ENCODE measurements at places on chromosomes 5 and 9.

GRCh38 chr5:96734871-96735325 is 72.7 kb downstream of the CAST start:
- no peak for DNase-seq

DNA sequence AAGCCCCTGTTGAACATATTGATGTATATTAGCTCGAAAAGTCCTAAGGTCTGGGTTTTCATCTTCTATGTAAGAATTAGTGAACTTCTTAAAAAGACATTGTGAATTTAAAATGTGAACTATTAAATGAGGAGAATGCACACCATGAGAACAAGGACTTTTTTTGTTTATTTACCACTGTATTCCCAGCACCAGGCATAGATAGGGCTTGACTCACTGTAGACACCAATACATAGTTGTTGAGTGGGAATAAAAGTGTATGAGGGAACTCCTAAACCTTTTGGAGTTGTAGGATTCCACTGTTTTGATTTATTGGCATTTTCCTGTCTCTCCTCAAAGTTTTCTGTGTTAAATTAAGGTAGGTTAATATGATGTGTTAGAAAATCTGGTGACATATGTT is 40.3 kb downstream of the NNT start:
- DNase-seq = no peak

DNA sequence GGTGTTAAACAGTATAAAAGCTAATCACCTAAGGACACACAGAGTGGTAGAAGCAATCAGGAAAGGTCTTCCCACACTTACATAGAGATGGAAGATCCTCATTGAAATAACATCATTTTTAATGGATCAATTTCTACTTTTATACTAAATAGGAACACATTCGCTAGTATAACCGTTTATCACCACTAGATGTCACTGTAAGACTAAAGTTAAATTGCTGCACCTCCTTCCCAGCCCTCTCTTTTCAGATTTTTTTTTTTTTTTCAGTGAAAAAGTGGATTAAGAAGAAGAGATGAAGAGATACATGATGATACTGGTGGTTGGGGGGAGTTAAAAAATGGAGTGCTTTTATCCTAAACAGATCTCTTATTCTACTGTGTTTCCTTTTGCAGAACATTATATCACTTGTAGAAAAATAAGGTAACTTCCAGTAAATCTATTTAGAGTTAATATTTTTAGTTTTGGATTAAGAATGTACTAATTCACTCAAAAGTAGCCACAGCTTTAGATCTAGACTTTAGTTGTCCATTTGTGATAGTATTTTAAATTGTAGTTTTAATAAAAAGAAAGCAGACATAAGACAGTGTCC is 116.9 kb upstream of the ARRDC3 start:
- peak; percentile 32 for DNase-seq

DNA sequence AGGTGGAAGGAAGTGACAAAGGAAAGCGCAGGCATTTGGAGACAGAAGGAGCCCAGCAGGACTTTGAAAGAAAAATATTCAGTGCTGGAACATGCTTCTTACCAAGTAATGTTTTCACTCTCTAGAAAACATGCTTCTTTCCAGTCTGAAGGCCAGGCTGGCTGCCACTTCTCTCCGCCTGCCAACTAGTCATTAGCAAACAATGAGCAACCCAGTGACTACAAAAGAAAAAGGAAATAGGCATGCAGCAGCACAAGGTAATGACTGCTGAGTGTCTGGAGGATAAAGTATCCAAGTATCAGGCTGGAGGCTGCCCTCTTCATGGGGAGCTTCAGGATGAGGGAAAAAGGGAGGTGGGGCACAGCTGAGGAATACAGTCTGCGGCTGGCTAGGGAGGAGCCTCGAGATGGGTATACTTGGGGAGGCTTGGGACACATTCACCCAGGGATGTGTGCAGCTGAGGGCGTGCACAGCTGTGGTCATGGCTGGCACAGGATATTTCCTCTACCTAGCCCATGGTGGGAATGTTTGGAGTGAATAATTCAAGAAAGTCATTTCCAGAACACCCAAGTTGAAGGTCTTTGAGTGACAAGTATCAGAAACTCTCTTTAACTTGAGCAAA is 161.5 kb upstream of the KIF2A start:
- DNase-seq = no peak

GRCh38 chr5:89473196-89473595 is 590.2 kb upstream of the MEF2C start:
- DNase-seq = no peak

DNA sequence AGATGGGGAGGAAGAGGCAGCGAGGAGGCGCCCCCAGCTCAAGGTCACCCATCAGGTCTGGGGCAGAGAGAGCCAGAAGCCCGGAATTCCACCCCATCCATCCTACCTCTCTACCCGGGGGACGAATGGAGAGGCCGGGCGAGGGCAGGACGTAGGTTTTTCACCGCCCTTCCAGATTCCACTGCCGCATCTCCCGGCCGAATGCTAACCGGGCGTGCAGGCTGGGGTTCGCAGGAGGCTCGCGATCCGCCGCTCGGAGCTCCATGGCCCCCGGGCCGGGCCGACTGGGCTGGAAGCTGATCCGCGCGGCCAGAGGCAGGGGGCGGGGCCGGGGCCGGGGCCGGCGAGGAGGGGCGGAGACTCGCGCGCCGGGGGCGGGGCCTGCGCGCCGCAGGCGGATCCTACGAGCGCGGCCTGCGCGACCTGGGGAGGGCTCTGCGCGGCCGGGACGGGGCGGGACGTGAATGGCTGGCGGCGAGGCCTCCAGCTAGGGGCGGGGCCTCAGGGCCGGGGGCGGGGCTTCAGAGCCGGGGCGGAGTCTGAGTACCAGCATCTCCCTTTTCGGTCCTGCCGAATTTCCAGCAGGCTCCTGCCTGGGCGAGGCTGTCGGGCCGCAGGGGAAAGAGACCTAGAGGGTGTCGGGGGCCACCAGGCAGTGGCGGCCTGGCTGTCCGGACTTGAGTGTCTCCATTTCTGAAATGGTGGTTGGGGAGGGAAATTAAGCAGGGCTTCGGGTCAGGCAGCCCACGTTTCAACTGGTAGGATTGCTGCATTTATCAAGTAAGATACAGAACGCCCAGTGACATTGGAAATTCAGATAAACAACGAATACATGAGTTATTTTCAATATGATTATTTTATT is at the start of gene ST6GALNAC4:
TSS of gene ST6GALNAC4 (minus strand) at position 322 of the 862 bp plus-strand sequence. CDS start 622 bp downstream, outside the sequence.
- DNase-seq = peak; percentile 99

- DNase-seq = no peak
Measured at GRCh38 chr5:132528866-132529634, 14.3 kb downstream of the IL5 start.

DNA sequence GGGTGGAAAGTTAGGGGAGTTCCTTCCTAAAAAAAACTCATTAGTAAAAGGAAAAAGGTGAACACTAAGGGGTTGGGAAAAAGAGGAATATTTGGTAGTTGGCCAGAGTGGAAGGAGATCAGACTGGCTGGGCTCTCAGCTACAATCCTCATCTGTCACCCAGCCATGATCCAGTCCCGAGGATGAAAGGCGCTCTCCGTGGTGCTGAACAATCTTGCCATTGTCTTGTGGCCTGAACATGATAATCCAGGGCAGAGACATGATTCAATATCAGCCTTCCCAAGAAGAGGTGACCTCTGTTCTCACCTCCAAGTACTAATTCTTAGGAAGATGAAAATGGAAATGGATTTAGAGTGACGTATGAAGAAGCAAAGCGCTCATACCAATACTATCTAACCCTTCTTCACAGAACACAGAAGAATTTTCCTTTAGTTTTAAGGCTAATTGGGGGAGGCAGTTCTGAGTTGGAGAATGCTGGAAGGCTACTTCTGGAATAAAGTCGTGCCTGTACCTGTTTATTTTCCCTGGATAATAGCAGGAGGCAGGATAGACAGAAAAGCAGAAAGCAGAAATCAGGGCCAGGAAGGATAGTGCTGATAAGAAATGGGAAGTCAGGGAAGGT is 36.6 kb upstream of the MYORG start:
- no peak for DNase-seq

- DNase-seq = no peak
Measured at GRCh38 chr5:9829621-9830020, 199.5 kb upstream of the TAS2R1 start.
